ENCODE measurements at places on chromosomes 13 and 19. TPM values are rescaled to one million over a fixed set of nuclear protein-coding genes. Genes with fewer than 3 reads are reported as not detected.

The HSD11B1L gene
- 6.0 TPM for total RNA-seq

The MCEMP1 gene
- not detected for total RNA-seq

The ONECUT3 gene
- 22.1 TPM for total RNA-seq

DNA sequence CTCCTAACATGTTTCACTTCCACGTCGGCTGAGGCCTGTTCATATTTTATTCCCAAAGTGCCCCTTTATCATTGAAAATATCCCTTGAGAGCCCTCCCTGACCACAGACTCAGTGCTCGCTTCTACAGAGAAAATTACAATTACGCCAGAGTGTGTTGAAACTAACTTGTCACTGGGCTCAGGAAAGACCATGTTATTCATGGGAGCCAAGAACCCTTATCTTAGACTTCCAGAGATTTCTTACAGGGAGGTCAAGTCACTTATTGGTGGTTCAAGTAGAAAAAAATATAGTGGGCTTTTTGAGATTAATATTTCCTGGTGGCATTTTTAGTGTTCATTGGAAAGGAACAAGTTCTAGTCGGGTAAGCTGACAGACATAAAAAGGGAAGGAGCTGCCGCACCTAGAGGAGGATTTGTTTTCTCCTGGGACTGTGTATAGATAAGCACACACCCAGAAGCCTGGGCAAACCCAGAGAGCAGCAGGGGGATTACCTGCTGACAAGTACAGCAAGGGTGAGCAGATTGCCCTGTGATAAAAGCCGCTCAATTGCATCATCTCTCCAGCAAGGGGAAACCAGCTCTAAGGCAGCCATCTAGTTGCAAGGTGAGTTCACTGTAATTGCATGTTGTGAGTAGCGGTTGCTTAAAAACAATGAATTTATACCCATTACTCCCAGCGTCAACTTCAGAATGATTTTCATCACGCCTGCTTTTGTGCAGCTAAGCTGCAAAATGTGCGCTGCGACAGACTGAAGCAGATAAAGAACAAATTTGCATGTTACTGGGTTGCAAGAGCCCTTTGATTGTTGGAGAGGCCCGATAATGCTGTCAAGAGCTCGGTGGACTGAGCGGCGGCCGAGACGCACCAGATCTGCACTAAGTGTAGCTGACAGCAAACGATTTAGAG, 46.2 kb downstream of the DCT start:
- H3K27me3 ChIP-seq: peaks cover 1% of the 10 kb centered on the region
- no peak overlapping the region for H3K4me3 ChIP-seq
- H3K27ac ChIP-seq: no peak overlapping the region
- H3K4me1 ChIP-seq: no peaks in the 10 kb centered on the region
- no peaks in the 10 kb centered on the region for H3K36me3 ChIP-seq

DNA sequence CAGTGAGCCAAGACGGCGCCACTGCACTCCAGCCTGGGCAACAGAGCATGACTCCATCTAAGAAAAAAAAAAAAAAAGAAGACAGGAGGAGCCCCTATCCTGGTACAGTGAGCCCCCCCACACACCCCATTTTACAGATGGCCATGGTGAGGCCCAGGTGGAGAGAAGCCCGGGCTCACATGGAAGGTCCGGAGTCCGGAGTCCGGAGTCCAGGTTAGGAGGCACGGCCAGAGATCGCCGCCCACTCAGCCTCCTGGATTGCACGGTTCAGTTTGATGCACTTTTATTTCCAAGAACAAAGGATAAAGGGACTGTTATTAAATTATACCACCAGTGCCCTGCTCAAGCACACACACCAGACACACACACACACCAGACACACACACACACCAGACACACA, 11.3 kb upstream of the BTBD2 start:
- H3K4me3 ChIP-seq: no peak overlapping the region
- DNase-seq: no peak
- H3K27ac ChIP-seq: no peak overlapping the region
- peaks cover 62% of the 10 kb centered on the region for H3K4me1 ChIP-seq
- H3K36me3 ChIP-seq: no peaks in the 10 kb centered on the region
- H3K27me3 ChIP-seq: no peaks in the 10 kb centered on the region

DNA sequence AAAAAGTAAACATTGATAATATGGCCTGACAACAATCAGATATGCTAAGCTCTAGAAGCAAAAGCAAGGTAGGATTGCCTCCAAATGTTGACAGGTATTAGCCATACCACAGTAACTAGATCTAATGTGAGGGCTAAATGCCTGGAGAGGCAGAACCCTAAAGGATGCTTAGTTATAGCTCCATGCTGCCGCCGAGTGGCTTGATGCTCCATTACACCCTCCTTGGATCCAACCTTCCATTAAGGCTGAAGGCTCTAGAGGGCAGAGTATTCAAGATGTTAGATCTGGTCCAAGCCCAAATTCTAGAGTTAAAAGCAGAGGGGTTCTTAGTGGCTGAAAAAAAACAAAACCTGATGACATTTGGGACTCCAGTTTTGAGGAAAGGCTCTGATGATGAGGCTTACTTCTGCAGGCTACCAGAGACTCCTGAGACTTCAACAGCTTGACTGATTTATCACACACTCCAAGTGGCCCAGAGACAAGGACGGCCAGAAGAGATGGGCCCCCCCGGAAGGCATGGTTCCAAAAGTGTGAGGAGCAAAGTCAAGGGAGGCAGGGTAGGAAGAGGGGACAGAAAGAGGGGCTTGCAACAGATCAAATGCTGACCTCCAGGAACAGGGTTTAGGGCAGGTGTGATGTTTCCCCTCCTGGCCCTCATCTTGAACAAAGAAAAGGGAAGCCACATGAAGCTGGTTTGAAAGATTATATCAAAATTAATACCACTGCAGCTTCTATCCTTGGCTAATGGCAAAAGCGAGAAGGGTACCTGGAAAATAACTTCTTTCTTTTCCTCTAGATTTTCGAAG, 21.9 kb upstream of the CPB2 start:
- peak; percentile 57 for DNase-seq
- no peaks in the 10 kb centered on the region for H3K36me3 ChIP-seq
- H3K27ac ChIP-seq: no peak overlapping the region

- peaks cover 22% of the 10 kb centered on the region for H3K4me1 ChIP-seq
- peak; percentile 48 for DNase-seq
- peak overlapping the region; percentile 23 for H3K27ac ChIP-seq
- H3K36me3 ChIP-seq: no peaks in the 10 kb centered on the region
Measured at GRCh38 chr13:48891586-48891985, 84.1 kb upstream of the FNDC3A start.

All from HCT116 (cell line).